ENCODE measurements at places on chromosomes 4 and X.
A peak's percentile ranks its signal among the peaks of the same experiment; 100 is the strongest.

- DNase-seq, result no peak
These were observed 547.5 kb upstream of the CT83 start for GRCh38 chrX:117010243-117010642.

DNA sequence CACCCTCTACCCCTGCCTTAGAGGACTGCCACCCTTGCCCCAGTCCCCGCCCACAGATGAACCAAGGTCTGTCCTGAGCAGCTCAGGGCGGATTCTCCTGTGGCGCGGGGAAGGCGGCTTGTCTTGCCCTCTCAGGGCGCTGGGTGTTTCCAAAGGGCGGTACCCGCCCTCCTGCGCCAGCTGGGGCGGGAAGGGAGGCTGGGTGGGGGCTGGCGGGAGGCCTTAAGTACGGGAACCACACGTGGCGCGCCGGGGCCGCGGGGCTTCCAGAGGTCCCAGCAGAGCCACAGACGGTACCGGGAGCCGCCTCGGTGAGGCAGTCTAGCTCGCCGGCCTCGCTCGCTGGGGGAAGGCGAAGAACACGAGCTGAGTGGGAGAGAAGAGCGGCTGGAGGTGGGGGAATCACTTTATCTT lies 361.1 kb downstream of the MID1IP1 start:
- peak; percentile 56 for DNase-seq

GRCh38 chr4:168076989-168077725 lies 15.2 kb upstream of the ANXA10 start:
- peak; percentile 63 for DNase-seq

DNA sequence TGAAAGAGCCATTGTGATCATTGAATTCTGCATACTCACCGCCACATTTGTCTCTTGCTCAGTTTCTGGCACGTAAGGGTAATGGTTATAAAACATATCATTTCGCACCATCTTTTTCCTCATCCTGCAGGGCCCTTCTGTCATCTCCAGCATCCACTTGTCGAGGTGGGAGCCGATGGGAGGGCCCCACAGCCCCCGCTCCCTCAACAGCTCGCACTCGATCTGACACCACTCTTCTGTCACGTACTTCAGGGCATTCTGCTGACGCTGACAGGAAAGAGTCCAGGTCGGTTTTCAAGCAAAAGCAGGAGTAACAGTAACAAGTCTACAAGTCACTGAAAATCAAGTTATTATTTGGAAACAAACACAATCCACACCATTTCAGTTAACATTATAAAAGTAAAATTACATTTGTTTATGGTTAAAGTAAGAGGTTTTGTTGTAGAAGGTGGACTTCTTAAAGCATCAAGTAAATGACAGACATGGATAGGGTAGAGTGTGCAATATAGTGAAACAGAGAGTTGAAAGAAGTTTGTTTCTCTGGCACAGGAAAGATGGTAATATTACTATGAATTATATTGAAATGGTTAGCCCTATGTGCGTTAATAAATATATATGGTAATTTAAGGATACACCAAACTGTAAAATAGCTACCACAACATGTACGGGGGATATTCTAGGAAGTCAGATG lies 150.6 kb downstream of the CDS1 start:
- DNase-seq, result no peak

GRCh38 chr4:67522851-67523671 lies 22.2 kb downstream of the CENPC start:
- peak; percentile 54 for DNase-seq

DNA sequence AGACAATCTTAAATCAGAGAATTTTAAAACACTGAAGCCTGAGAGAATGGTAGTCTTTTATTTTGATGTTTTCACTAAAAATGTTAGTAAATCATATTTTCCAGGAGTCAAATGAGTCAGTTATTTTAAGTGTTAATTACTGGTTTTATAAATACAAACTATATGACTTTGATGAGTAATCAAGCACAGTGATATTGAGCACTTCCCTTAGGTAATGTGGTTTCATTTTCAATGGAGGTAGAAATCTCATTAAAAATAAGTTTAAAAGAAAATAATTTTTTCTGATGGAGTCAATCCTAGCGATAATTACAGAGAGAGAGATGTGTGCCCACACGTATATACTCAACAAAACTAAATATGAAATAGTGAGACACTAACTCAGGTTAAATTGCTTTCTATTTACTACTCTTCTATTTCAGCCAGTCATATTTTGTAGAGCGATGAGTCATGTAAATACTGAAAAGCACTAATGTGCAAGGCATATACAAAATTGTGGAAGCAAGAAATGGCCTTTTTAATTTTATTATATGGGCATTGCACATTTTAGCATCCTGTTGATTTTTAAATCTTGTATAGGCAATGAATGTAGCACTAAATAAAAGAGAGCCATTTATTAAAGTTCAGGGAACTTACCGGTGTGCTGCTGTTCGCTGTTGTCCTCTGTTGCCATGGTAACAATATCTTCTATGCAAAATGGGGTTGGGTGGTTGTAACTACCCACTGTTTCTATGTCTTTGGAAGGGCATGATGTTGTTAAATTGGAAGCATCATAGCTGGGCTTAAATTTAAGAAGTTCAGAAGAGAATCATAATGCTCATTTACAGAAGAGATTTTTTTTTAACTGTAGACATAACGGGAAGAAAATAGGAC lies 513.7 kb downstream of the TLL1 start:
- DNase-seq, result no peak

DNA sequence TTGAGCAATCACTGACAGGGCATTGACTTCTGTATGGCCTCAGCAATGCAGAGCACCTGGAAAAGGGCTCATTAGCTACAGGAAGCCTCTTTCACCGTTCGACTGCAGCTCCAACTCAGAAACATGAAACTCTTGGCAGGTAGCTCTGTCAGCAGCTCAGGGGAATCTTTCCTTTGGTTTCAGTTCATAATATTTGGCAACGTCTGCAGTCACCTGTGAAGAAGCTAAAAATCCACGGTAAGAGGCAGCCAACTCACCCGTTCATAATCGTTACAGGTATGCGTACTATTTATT lies 354.9 kb downstream of the CAMK2D start:
- no peak for DNase-seq

GRCh38 chr4:14180166-14180565 lies 552.6 kb upstream of the BOD1L1 start:
- no peak for DNase-seq

DNA sequence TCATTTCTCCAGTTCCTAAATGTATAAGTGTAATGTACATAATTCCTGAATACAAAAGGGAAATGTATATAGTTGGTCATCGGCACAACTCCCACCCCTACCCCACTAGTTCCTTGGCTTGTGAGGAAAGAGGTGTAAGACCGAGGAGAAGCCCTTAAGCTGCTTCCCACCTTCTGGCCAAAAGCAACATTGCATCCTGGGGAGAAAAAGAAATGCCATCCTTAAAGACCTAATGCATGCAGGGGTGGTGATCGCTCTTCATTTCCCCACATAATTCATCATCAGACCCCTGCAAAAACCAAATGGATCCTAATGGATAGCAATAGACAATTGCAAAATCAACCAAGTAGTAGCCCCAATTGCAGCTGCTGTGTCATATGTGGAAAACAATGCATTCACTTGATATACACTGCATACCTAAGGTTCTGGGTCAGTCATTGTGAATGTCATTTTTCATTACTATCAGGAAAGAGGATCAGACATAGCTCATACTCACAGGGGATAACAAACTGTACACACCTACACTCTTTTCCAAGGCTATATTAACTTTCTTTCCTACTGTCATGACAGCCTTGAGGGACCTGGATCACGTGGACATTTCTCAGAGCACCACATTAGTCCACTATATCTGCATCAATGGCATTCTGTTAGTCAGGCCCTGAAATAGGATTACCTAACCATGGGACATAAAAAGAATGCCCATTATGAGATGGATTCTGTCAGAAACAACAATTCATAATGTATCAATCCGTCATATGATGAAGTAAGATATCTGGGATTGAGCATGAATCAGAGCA lies 31.7 kb upstream of the NFXL1 start:
- DNase-seq, result no peak

DNA sequence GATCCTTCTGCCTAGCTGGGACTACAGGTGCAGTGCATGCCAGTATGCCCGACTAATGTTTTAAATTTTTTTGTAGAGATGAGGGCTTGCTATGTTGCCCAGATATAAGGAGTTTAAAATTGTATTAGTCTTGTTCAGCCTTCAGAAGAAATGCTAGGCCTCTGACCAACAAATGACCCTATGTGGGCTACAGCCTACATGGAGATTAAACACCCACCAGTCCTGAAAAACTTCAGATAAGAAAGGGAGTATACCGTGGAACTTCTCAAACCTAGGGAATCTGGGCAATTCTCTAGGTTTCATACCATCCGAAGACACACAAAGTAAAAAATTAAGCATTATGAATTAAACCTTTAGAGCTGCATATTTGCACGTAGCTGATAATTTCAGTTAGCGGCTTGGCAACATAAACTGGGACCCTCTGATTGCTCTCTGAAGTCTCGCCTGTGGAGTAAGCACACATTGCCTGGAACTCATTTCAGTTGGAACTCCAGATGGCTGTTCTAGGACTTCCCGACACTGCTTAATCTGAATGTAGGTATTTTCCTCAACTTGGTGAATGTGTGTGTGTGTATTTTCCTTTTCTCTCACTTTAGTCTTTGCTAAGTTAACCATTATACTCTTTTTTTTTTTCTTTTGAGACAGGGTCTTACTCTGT lies 33.0 kb downstream of the MOB1B start:
- no peak for DNase-seq

DNA sequence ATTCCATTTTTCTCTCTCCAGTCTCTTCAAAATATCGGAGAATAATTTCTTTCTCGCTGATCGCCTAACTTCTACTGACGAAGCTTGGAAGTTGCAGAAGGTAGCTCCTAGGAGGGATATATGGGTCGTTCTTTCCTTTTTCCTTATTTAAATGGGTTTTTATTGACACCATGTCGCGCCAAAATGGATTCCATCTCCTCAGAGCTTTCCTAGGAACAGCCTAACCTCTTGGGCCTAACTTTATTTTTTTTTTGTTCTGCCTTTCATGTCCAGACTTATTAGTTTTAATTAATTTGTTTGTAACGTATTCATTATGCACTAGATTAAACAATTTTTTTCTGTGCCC lies 359.4 kb upstream of the ZCCHC13 start:
- DNase-seq, result no peak

DNA sequence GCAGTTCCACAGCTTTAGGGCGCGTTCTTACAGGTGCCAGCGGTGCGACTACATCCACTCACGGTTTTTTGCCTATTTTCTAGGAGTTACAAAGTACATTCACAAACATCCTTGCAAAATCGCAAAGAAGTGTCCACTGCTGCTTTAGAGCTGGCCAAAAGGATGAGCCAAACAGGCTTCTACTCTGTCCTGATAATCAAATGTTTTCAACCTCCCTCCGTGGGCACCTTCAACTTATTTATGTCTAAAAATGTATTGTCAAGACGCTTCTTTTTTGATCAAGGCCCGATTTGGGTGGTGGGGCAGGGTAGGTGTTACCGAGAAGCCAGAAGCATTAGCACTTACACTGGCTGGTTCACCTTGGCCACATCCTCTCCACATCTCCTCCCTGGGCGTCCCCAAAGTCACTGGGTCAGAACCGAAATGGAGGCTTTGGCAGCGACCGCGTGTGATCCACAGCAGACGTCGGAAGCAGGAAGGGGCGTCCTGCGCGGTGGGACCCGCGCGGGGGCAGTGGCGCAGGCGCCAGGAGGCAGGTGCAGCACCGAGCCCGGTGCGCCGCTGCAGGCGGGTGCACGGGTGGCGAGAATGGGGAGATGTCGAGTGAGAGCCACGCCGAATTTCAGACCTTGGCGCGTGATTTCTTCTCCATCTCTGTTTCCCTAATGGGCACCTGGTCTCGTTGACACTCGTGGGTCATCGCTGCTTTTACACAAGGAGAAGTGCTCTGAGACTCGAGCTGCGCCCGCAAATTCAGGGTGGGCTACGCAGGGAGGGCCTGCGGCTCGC lies 16.9 kb downstream of the NKX3-2 start:
- no peak for DNase-seq

DNA sequence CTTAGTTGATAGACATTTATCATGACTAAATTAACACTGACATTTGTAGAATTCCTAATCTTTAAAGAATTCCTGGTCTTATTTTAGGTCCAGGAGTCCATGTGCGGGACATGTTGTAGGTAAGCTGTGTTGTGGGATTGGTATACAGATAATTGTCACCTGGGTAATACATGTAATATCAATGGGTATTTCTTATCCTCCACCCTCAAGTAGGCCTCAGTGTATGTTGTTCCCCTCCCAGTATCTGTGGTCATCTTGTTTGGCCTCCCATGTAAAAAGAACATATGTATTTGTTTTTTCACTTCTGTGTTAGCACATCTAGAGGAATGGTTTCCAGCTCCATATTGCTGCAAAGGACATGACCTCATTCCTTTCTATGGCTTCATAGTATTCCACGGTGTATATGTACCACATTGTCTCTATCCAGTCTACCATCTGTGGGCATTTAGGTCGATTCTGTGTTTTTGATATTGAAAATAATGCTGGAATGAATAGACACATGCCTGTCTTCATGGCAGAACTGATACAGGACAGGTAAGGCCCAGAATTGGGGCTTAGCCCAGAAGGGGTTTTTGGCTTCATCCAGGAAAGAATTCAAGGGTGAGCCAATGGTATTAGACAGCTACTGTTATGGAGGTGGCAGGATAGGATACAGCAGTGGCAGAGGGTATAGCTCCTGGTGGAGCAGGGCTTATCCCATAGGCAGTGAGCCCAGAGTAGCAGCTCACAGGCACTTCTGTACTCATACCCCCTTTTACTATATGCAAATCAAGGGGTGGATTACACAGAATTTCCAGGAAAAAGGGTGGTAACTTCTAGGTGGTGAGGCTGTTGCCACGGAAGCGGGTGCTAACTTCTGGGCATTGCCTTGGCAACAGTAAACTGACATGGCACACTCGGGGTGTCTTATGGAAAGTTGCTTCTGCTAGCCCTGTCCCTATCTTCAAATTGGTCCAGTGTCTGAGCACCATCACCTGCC lies 66.1 kb upstream of the WDR1 start:
- DNase-seq, result peak; percentile 51

DNA sequence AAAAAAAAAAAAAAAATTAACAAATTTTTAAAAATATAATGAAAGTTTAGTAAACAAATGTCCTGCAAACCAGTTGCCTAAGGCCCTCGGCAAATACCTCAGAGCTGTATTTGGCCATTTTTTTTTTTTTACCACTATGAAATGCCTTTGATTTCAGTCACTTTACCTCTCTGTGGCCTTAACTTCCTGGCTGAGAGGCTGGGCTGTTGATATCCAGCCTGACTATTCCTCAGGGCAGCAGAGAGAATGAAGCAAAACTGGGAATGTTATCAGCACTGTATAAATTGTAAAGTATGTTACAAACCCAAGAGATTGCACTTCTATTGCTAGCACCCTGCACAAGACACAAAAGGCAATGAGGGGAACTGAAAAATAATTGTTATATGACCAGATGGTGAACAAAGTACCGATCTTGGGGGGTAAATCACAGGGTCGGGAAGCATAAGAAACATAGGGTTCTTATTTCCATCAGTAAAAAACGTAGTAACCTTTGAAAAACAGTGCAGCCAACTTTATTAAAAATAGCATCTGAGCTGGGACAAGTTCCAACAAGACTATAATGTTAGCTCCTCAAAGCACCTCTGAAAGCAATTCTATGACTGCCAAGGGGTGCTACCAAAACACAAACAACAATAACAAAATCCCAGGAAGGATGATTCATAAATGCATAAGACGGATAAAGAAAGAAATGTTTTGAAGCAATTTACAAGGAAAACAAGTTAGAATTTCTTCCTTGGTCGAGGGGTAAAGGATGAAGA lies 18.1 kb downstream of the USP46 start:
- DNase-seq, result no peak

GRCh38 chr4:89496851-89497250 lies 189.3 kb upstream of the GPRIN3 start:
- DNase-seq, result no peak

GRCh38 chrX:18194688-18195087 lies 26.0 kb downstream of the BEND2 start:
- DNase-seq, result no peak

- DNase-seq, result peak; percentile 50
These were observed 805 bp downstream of the ATP8A1 start for GRCh38 chr4:42655921-42656678.
